HT-29 (cell line): ENCODE measurements at places on chromosomes 1 and 21. TPM values are rescaled to one million over a fixed set of nuclear protein-coding genes. Genes with fewer than 3 reads are reported as not detected.

KRTAP19-1 gene
- not detected in 2 replicates for total RNA-seq

ADORA3 gene
- total RNA-seq, result not detected in 2 replicates

L1TD1 gene
- not detected in 2 replicates for total RNA-seq

E2F2 gene
- total RNA-seq, result 4.7 TPM in 2 replicates

REN gene
- 10.7 and 15.6 TPM in 2 replicates for total RNA-seq

MPZ gene
- total RNA-seq, result 0.16 and 0.41 TPM in 2 replicates

MYOG gene
- total RNA-seq, result not detected in 2 replicates

OR2L5 gene
- total RNA-seq, result not detected in 2 replicates

OR2AK2 gene
- total RNA-seq, result not detected in 2 replicates

SH3D21 gene
- total RNA-seq, result 12.6 and 14.8 TPM in 2 replicates

C1QB gene
- total RNA-seq, result not detected in 2 replicates

KDF1 gene
- total RNA-seq, result 47.1 and 48.7 TPM in 2 replicates

RNF223 gene
- 16.2 and 16.5 TPM in 2 replicates for total RNA-seq

FMN2 gene
- total RNA-seq, result not detected in 2 replicates

NBPF14 gene
- 13.0 and 13.1 TPM in 2 replicates for total RNA-seq

CHRM3 gene
- 8.8 and 10.2 TPM in 2 replicates for total RNA-seq

RAD54L gene
- total RNA-seq, result 22.0 and 32.5 TPM in 2 replicates

- DNase-seq, result no peak
These were observed 4.1 kb upstream of the PTAFR start for GRCh38 chr1:28180306-28181305.

DNA sequence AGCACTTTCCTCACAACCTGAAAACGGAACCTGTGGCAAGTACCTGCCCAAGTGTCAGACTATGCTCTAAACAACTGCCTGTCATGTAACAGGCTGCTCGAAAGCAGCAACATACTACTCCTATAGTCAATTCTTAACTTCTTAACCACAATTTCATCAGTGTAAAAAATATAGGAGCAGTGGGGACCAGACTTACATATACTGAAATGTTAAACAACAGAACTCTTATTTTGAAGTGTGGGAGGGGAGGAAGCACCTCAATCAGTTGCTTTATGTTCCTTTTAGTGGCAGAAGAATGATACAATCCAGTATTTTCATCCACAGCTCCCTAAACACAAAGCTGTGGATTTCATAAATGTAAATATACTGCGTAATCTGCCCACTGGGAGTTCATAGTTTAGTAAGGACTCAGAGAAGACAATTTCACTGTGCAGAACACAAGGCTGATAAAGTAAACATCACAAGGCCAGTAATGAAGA lies 44.2 kb downstream of the WLS start:
- no peak for DNase-seq

GRCh38 chr1:111570781-111571181 lies 48.8 kb upstream of the RAP1A start:
- DNase-seq, result peak; percentile 38

DNA sequence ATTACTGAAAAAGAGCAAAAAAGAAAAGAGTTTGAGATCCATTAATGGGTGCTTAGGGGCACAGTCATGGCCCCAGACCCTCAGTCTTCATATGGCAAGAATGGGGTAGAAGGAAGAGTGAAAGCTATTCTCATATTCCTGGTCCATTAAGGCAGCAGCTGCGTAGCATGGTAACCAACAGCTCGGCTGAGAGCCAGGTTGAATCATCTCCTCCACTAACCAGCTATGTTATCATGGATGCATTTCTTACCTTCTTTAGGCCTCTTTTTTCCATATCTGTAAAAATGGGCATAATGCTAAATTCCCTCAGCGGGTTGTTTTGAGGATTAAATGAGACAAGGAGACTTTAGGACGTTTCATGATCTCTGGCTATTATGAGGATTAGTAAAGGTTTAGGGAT lies 15.0 kb upstream of the SARS1 start:
- no peak for DNase-seq

DNA sequence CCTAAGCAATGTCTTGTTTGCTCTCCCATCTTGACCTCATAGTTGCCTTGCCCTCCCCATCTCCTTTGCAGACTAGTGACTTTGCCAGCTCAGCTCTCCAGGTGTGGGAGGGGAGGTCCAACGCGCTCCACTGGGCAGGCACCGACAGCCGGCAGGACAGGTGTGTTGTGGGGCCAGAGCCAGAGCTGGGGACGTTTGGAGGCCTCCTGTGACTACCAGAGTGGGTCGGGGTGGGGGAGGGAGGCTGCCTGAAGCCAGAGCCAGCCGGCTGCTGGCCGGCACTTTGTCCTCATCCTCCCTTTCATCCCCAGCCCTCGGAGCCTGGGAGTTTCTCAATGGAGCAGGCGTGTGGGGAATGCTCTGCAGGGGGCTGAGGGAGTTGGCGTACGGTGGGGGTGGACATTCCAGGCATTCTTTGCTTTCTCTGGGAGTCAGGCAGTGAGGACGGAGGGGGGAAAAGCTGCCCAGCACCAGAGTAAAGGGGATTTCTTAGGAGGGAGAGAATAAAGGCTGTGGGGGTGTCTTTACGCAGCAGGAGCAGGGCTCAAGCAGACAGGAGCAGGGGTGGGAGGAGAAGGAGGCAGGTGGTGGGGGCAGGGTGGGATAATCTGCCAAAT lies 20.2 kb downstream of the NUAK2 start:
- DNase-seq, result peak; percentile 27

- DNase-seq, result no peak
These were observed 19.3 kb upstream of the SLC35A3 start for GRCh38 chr1:99950486-99950885.

GRCh38 chr1:87346130-87346814 lies 17.6 kb downstream of the LMO4 start:
- no peak for DNase-seq

DNA sequence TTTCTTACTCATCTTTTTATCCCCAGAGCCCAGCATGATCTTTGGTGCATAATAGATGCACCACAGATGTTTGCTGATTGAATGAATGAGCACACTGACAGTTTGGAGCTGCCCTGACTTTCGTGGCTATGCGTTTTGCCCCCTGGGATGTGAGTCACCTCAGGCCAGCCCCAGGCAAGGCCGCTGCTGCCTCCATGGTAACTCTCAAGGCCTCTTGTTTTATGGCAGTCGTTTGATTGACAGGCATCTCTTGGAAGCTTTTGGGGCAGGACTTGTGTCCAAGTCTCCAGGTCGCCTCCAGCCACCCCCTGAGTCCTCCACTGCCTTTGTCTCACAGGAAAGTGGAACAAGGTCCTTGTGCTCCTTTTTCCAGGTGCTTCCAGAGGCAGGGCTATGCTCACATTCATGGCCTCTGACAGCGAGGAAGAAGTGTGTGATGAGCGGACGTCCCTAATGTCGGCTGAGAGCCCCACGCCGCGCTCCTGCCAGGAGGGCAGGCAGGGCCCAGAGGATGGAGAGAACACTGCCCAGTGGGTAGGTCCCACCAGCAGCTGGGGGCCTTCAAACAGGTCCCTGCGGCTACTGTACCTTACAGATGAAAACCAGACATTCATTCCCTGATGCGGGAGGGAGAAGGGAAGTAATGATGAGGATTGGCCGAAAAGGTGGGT lies 11.2 kb downstream of the PSEN2 start:
- no peak for DNase-seq

- no peak for DNase-seq
These were observed 19.7 kb downstream of the GNAI3 start for GRCh38 chr1:109567877-109568672.

DNA sequence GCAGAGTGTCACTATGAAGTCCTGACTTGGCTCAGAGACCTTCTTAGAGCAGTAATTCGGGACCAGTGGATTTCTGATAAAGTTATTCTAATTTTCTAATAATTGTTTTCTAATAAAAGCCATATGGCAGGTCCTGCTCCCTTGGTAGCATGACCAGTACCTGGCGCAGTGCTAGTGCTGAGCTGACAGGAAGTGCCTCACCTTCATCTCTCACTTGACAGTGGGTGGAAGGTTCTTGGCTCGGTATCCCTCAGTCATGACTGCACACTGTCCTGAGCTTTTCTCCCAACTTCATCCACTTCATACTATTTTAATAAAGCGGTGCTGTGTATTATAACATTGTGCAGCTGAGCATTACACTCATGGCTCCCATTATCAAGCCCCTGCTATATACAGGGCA lies 14.1 kb downstream of the VANGL1 start:
- no peak for DNase-seq

DNA sequence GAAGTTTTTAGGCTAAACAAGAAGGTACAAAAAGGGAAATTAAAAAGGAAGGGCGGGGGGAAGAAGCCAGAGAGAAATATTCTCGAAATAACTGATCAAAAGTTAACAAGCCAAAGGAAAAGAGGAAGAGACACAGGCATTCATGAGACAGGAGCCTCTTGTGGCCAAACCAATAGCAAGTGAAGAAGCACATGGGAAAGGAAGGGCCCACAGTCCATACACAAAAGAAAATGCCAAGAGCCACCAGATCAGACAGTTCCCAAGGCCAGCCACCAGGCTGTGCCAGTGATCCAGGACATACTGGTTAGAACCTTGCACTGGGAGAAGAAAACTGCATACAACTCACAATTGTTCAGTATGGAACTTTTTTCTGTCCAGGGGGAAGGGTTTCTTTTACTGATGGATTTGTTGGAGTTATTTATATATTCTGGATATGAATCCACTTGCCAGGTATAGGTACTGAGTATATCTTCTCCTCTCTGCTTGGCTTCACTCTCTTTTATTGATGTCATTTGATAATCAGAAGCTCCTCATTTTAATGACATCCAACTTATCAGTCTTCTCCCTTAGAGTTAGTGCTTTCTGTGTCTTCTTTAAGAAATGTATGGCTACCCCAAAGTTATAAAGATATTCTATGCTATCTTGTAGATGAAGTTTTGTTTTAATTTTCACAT lies 76.8 kb downstream of the CD46 start:
- peak; percentile 96 for DNase-seq

GRCh38 chr1:210223226-210223904 lies 9.2 kb upstream of the SERTAD4 start:
- no peak for DNase-seq

DNA sequence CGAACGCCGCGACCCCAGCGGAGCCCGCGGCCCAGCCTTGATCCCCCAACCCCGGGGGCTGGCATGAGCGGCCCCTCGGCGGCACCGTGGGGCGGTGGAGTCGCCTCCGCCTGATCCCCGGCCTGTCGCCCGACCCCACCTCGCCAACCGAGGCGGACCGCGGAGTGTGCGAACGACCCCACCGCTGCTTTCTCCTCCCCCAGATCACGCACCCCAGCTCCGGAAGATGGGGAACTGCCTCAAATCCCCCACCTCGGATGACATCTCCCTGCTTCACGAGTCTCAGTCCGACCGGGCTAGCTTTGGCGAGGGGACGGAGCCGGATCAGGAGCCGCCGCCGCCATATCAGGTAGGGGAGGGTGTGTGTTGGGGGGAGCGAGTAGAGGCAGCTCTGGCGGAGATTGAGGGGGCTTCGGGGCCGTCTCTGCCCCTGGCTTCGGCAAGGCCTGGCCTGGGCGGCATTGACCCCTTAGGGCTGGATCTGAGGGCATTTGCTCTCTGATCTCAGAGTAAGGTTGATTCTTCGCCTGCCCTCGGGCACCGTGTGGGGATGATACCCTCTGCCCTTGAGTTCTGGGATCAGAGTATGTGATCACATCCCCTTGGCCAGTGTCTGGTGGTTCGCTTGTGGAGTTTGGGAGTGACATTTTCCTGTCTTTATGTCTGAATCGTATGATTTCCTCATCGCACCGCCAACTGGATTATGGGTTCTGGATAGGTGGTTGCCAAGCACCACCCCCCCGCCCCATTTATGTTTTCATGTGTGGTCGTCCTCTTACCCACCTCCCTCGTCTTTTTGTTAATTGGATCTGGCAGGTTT lies 668 bp downstream of the RNF11 start:
- DNase-seq, result peak; percentile 52

DNA sequence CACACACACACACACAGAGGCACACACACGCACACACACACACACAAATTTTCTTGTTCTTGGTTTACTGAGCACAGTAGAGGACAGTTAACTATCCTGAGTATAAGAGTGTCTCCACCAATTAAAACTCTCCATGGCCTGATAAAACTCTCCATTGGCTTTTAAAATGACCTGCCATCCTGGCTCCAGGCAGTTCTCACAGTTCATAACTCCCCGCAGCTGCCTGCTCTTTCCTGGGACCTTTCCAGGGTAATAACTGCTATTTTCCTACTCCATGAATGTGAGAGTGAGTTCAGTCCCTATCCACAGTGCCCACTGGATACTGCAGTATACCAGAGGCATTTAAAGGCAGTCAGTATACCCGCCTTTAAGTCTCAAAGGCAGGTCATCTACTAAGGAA lies 351.5 kb downstream of the PLPP3 start:
- no peak for DNase-seq

DNA sequence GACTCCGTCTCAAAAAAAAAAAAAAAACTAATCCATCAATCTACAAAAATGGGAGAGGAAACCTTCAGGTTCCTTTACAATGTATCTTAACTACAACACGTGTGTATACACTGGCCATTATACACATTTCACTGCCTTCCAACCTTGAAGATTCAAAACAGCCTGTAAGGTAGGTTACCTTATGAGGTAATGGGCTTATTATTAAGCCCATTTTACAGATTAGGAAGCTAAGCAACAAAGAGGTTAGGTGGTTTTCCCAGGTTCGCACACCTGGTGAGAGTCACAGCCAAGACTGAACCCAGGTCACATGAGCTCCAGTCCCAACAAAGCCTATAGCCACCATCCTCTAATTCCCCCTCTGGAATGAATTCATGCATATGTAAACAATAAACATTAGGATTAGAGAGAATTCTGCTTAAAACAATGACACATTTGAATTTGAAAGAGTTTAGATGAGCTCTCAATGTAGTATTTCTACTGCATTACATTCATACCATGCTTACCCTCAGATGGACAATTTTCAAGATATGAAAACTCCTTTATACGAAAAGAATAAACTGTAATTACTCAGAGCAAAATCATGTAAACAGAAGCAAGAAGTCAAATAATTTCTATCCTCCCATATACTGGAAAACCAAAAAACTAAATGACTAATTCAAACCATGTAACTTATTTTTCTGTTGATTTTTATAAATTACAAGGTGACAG lies 54.8 kb downstream of the EIF4G3 start:
- no peak for DNase-seq

DNA sequence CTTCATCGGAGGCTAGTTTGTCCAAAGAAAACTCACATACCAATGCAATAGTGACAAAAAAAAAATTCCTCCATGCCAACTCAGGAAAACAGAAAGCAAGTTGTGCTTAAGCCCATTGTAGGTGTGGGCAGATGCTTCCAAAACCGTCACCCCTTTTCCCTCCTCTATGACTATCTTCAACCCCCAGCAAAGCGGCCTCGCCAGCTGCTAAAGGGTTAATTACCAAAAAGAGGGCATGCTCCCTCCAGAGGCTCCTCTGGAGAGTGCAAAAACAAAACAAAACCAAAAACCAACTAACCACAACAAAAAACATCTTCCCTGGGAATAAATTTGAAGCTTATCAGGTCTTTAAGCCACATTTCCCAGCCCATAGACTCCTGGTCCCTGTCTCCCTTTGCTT lies 1.2 kb downstream of the LMOD1 start:
- no peak for DNase-seq
